ENCODE measurements at places on chromosomes 1 and 21.

GRCh38 chr1:60823151-60823550 is 259.2 kb upstream of the NFIA start:
- no peak for DNase-seq

GRCh38 chr21:44925378-44925755 is 4.7 kb upstream of the ITGB2 start:
- no peak for DNase-seq

DNA sequence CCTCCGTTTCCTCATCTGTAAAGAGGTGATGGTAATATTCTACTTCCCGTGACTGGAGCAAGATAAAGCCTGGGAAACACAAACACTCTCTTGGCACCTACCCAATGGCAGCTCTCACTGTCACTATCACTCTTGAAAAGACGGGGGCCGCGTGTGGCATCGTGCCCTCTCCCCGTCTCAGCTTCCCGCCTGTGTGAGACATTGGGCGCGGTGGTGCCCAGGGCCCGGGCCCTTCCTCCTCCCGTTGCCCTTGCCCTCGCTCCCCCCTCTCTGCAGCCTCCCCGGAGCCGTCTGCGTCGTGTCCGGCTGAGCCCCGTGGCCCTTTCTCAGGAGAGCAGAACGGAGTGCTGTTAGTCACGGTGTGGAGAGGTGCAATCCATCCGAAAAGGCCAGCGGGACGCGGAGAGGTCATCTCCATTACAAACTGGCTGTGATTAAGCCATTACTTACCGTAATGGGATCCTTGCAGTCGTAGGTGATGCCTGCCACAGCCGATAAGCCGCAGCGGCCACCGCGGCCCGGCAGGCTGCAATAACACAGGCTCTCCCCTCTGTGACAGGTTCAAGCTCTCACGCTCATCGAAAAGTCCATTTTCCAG is 156.4 kb upstream of the ZC3H12A start:
- DNase-seq, result no peak

- no peak for DNase-seq
Observed at GRCh38 chr1:147821883-147822282, 61.5 kb upstream of the GJA5 start.

GRCh38 chr1:183281039-183281438 is 95.0 kb downstream of the LAMC2 start:
- no peak for DNase-seq

DNA sequence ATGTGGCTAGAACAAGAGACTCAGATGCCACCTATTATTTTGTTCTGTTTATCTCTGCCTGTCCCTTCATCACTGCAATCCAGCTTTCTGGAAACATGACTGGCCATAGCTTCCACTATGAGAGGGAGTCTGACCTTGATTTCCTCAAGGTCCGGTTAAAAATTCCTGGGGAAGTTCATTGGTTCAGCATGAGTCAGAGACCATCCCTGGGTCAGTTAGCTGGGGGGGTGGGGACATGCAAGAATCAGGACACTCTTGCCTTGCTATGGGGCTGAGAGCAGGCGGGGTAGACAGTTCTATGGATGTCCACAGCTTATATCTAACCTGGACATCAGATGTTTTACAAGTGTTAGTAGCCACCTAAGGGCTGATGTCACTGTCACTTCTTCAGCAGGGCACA is 81.1 kb downstream of the TENT5C start:
- DNase-seq, result no peak

Measured in activated CD4-positive, alpha-beta T cell treated with anti-CD3 and anti-CD28 coated beads, Interleukin-2, amount 50 U/mL, for 4 hours (primary cell).